ENCODE measurements at places on chromosomes 6 and 20. TPM values are rescaled to one million over a fixed set of nuclear protein-coding genes. Genes with fewer than 3 reads are reported as not detected.

GRCh38 chr6:36076178-36077063, 48.8 kb downstream of the MAPK14 start:
- no peak for DNase-seq

DNA sequence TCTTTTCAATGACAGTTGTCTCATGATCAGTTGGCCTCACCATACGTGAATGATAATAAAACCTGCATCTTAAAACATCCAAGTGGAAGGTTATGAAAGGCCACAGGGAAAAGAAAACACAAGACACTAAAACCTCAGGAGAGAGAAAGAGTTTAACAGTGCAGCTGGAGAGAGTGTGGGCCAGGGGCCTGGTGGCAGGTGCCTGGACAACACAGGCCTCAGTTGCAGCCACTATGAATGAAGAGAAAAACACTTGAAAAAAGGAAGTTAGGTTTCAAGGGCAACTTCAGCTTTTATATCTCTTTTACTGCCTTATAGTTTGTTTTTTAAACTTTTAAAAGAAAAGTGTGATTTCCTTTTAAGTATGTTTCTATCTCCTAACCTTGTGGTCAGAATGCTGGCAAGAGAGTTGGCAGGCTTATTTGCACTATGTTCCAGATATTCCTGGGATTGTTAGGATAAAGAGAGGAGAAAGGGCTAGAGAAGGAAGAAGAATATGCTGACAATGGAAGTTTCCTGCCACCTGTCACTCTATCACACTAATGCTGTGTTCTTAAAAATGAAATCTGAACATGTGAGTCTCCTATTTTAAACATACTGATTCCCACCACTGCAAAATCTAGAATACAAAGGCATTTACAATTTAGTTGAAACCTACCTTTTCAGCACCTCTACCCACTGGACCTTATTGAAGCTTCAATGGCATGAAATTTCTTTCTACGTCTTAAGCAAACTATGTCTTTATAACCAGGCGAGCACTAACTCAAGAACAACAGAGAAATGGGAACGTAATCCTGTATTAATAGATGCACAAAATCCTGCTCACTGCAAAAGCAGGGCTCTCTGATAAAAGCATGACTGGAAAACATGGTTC, 222.4 kb downstream of the CD83 start:
- DNase-seq = no peak

- DNase-seq = peak; percentile 88
Measured at GRCh38 chr6:42781796-42782688, at the start of gene BICRAL. Gene BICRAL, plus strand, starts transcription at chr6:42782052. Its CDS starts 39,971 bp downstream, at chr6:42822023.

- DNase-seq = no peak
Measured at GRCh38 chr6:121399966-121400365, 35.5 kb upstream of the GJA1 start.

DNA sequence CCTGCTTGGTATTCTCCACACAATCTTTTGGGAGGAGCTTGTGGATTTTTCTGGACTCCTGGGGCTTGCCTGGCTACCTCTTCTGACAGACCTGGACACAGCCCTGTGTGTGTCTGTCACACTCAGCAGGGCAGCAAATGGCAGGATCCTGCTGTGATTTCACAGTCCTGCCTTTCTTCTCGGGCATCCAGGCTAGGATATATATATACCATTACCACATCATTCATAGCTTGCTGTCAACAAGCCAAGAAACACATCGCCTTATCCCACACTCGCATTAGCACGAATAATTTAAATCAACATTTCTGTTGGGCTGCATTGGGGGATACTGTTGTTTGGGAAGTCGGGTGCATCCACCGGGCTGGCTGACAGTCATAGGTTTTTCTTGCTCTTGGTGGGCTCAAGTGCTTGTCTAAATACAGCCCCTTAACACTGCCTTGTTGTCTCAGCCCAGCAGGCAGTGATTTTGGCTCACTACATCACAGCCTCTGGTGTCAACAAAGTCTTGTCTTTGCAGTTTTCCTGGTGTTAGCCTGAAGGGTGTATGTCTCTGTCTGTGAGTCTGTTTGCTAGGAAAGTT, 154.9 kb upstream of the FERMT1 start:
- DNase-seq = no peak

DNA sequence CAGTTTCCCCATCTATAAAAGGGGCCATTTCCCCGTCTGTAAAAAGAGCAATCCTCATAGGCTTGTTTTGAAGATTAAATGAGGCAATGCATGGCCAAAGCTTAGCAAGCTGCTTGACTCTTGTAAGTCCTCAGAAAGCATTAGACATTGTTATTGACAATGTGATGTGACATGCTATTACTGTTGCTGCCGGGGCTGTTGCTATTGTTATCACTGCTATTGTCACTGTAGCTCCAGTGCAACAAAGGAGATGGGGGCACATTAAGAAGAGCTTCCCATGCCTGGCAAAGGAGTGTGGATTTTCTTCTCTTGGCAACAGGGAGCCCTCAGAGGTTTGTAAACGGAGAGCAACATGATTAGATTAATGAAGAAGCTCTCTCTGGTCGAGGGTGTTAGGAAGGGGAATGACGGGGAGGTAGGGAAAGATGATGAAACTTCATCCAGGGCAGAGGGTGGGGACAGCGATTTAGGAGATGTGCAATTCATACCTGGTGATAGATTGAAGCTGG, 33.1 kb upstream of the FAM83D start:
- no peak for DNase-seq

DNA sequence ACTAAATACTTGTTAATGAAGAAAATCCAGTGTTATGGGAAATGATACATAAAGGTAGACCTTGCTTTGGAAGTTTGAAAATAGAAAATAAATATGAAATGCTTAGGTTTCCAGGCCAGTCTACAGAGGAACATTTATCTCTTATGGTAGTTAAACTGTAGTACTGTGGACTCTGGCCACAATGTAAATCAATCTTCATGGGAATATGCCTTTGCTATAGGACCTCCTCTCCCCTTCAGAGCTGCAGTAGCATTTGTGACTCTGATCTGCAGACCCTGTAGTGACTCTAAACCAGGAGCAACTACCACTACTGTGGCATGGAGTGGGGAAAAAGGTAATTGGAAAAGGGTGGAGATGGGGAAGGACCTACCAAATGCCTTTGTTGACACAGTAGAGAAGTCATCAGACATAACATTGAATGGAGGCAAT, 4.5 kb downstream of the HSPA1A start:
- DNase-seq = peak; percentile 44

DNA sequence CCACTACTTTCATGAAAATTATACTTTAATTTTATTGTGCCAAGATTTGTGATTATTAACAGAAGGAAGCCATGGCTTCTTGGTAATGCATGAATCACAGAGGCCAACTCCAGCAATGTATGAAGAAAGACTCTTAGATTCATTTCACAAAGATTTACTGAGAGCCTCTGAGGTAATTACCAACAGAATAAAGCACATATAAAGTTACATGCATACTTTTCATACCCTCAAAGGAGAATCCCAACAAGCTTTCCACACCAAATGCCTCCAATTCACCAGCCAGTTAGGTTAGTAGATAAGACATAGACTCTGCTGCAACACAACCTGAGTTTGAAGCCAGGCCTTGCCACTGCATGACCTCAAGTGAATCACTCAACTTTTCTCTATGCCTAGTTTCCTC, 41.9 kb downstream of the HBS1L start:
- DNase-seq = no peak

Gene ASIP
- polyA plus RNA-seq = 0.84 TPM

Gene C20orf141
- polyA plus RNA-seq = not detected

GRCh38 chr6:52497652-52498408, 77.7 kb downstream of the EFHC1 start:
- DNase-seq = no peak

DNA sequence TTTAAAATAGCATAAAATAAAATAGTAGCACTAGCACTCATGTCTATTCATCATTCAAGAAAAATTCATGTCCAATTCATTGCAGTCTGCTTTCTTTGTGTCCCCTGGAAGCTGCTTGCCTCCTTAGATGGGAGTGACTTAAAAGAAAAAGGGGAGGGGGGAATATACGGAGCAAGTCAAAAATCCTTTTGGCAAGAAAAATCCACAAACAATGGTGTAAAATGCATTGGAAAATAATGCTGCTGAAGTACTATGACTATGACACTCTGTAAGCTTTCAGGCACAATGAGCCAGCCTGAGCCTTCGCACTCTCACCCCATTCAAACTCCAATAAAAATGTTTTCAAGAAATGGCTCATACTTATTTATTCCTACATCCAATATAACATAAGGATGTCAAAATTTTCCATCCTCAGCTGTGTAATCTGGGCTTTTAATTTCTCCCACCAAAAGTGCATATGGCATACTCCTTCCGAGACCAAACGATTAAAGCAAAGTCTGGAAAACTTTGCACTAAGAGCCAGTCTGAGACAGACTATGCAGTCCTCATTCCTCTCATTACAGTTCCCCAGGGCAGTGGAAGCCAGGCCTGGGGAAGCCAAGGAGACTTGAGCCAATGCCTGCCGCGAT, 790 bp downstream of the NEDD9 start:
- DNase-seq = no peak

- DNase-seq = peak; percentile 33
Measured at GRCh38 chr6:152750694-152751093, at the start of gene VIP. Gene VIP, plus strand, starts transcription at chr6:152750797. Its CDS starts 1,381 bp downstream, at chr6:152752178.

Gene NKX2-2
- polyA plus RNA-seq = not detected

Gene MOG
- not detected for polyA plus RNA-seq

DNA sequence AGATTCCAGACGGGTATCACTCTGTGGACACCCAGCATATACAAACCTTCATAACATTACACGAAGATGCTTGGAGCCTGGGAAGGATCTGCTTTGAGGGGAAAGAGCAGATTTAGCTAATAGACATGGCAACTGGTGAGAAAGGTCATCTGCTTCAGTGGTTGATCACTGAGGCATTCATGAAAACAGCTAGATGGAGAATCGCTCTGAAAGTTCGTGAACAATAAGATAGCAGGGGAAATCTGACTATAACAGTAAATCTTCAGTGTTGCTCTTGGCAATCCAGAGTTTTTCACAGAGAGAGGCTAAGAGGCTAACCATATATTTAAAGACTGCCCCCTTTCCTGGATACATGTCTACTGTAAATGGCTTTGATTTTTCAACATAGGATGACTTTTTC, 245.3 kb downstream of the FARS2 start:
- DNase-seq = peak; percentile 76

Gene TPD52L1
- 91.1 TPM for polyA plus RNA-seq

GRCh38 chr6:163717106-163717764, 302.7 kb downstream of the QKI start:
- no peak for DNase-seq

DNA sequence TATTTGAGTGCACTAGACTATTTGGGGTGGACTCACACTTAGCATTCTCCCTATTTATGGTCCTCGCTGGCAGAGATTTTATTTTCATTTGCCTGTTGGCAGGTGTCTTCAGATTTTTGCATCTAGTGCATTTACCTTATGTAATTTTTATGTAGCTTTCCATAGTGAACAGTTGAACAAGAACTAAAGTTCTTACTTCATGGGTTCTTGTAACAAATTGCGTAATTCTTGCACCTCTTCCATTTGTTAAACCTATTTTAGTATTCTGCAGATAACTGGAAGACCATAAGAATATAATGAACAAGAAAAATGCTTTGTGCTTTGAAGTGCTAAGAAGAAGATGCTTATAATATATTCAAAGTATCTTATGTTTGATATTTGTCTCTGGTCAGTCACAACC, 252.8 kb upstream of the MMS22L start:
- no peak for DNase-seq

Gene CCDC170
- polyA plus RNA-seq = 0.34 TPM

DNA sequence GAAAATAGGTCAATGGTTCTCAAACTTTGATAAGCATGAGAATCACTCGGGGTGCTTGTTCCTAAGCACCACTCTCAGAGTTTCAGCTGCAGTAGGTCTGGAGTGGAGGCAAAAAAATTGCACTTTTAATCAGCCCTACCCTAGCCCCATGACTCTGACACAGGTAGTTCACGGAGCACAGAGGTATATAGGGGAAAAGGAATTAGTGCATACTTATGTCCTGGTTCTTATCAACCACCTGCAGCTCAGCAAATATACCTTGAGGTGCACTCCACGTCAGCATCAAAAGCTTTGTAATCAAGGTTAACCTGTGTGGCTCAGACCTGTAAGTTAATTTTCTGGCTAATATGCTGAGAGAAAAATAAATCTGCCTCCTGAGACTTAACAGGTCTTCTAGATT, 138.8 kb upstream of the HMGN3 start:
- DNase-seq = no peak

DNA sequence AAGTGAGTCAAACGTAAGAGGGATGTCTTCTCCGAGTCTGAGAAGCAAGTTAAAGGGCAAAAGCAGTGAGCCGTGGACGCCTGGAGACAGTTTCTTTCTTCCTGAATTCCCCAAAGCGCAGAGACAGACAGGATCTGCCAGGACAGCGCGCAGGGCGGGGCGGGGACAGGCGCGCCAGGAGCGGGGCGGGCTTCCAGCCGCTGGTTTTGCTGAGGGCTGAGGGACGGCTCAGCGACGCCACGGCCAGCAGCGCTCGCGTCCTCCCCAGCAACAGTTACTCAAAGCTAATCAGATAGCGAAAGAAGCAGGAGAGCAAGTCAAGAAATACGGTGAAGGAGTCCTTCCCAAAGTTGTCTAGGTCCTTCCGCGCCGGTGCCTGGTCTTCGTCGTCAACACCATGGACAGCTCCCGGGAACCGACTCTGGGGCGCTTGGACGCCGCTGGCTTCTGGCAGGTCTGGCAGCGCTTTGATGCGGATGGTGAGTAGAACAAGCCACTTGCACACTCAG, at the start of gene SCGN:
Gene SCGN, plus strand, starts transcription at position 209 of the 509 bp plus-strand sequence. Its CDS starts 189 bp downstream, at position 398.
- peak; percentile 92 for DNase-seq

GRCh38 chr6:94349227-94349626, 929.9 kb upstream of the EPHA7 start:
- DNase-seq = no peak

GRCh38 chr20:35436177-35436573, 1.9 kb downstream of the GDF5 start:
- DNase-seq = peak; percentile 40

DNA sequence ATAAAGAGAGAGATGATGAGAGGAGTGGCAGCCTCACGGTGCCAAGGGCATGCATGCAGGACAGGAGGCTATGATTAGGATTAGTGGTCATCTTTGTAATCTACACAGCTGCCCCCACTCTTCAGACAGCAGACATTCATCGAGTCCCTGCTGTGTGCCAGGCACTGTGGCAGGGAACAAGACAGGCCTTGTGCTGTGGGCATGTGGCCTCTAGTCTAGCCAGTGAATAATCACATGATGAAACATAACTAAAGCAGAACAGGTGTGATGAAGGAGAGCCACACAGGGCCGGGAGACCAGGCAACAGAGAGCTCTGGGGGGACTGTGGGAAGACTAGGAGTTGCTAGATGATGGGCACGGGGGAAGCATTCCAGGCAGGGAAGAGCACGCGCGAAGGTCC, 22.2 kb downstream of the TOX2 start:
- DNase-seq = no peak

DNA sequence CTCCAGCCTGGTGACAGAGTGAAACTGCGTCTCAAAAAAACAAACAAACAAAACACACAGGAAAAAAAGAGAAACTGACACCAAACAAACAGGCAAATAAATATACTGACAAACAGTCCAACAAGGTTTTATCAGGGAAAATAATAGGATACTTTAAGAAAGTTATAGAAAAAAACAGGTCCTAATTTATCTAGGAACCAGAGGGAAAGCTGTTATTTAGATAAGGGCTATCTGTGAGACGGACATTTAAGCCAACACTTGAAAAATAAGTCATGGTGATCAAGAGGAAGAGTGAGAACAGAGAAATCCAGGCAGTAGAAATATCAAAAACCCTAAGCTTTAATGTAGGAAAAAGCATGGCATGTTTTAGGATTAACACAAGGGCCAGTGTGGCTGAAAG, 68.9 kb downstream of the FAM217A start:
- DNase-seq = no peak

All from kidney (tissue), 22 donors.